Cardiac septum (tissue), 1 donor: ENCODE measurements at places on chromosomes 3 and 15. TPM values are rescaled to one million over a fixed set of nuclear protein-coding genes. Genes with fewer than 3 reads are reported as not detected.

DNA sequence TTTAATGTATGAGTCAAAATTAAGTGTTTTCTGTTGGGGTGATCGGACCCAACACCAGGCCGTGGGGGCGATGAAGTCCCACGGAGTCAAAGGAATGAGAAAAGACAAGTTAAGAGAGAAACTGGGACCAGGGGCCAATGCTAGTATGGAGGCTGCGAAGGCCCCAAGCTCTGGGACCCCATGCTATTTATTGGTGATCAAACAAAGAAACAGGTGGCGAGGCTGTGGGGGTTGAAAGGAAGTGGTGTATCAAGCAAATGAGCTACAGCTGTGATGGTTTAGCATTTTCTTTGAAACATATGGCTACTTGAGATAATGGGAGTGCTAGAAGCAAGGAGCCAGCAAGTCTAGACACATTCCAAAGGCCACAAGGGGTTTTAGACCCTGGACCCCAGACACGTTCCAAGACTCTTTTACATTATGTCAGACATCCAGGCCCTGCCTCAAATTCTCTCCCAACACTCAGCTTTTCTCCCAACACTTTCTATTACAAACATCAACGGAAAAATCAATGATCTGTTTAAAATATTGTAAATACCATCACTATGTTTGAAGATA, 56.0 kb upstream of the SNRPN start:
- no peak for DNase-seq

GRCh38 chr3:185559706-185560090, 7.3 kb upstream of the LIPH start:
- DNase-seq, result peak; percentile 44

Gene ANKRD63
- not detected for total RNA-seq

Gene GOLGA6L4
- total RNA-seq, result 2.5 TPM

GRCh38 chr3:57221883-57222282, 5.6 kb upstream of the APPL1 start:
- no peak for DNase-seq

DNA sequence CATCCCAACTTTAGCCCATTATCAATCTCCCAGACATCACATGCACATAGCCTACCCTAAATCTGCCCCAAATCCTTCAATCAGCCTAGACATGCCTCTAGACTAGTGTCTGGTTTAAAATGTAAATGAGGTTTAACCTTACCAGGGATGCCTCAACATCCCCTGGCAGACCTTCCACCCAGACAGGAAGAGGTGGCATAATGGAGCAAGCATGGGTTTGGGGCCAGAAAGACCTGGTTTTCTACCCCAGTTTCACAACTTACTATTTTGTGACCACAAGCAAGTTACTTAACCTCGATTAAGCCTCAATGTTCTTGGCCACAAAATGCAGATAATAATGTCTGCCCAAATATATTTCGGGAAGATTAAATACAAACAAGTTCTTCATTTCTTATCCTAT, 28.3 kb upstream of the THBS1 start:
- no peak for DNase-seq

- no peak for DNase-seq
Measured at GRCh38 chr15:66004618-66005262, 135.4 kb downstream of the RAB11A start.

- DNase-seq, result no peak
Measured at GRCh38 chr3:16055606-16056211, 118.8 kb upstream of the GALNT15 start.

DNA sequence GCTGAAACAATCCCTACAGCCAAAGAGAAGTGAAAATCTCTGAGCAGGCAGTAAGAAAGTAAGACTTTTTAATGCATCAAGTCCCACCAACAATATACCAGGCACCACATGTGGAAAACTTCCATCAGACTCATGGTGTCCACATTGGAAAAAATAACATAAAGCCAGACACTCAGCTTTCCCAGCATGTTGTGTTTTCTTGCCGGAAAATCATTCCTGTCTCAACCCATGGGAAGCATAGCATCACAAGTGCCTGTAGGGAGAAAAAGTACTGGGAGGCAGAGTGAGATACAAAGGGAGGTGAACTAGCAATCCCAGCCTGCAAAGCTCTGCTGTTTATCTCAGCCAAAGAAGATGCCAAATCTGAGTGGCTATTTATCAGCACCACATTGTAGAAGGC, 868.9 kb downstream of the SI start:
- DNase-seq, result no peak

DNA sequence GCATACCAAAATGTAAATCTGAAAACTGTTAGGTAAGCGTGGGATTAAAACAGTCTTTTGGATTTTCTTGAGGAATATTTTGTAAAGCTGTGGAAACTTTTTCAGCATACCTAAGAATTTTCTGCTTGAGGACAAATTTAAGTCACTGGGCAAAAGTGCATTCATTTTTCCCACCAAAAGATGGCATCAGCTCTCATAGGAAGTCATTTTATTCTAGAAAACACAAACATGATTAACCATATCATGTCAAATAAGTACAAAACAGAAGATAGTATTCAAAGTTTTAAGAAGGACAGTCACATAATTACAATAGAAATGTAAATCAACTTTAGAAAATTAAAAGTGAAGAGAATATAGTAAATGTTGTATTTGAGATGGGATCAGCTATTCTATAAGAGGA, 63.5 kb downstream of the SLC49A4 start:
- no peak for DNase-seq

Gene SH2D7
- total RNA-seq, result not detected

Gene ARGFX
- total RNA-seq, result not detected

DNA sequence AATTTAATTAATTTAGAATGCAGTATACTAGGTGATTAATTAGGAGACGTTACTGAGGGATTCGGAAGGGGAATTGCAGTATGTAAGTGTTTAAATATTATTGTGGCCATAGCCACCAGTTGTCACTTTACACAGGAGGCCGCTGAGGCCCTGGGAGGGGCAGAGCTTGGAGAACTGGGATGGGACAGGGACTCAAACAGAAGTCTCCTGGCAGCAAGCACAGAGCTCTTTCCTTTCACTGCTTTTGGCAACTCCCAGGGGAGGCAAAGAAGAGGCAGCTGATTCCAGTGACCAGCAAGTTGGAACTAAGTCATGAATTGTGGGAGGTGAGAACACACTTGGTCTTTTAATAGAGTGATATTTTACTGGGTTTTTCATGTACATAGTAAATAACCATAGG, 248.6 kb downstream of the RPLP1 start:
- DNase-seq, result no peak

- no peak for DNase-seq
Measured at GRCh38 chr3:8764528-8764927, 4.9 kb downstream of the OXTR start.

DNA sequence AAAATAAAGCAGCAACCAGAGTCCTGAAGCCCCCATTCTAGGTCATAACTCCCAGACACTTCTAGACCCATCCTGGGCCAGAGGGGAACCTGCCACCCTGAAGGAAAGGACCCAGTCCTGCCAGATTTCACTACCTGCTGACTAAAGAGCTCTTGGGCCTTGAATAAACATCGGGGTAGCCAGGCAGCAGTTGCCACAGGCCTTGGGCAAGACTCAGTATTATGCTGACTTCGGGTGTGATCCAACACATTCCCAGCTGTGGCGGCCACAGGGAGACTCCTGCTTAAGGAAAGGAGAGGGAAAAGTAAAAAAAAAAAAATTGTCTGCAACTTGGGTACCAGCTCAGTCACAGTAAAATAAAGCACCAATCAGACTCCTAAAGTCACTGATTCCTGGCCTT, 23.8 kb downstream of the NEDD4 start:
- no peak for DNase-seq

Gene RYR3
- 0.54 TPM for total RNA-seq

Gene KIF15
- 0.30 TPM for total RNA-seq

Gene CNTN4
- total RNA-seq, result 2.8 TPM

DNA sequence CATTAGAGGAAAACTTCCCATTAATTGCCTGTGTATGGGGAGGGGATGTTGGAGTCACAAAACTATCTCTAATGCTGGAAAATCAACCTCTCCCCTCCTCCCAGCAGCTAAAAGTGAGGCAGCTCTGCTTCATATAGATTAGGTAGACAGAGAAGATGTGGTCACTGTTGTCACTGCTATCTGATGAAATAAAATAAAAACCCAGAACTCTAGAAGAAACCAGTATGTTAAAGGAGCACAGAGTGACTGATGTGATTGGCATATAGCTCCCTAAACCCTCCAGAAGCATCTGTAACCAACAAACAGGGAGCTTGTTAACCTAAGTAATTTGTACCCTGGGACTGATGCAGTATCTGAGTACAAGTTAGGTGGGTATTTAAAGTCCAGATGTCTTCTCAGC, 211.9 kb upstream of the TRIM42 start:
- DNase-seq, result no peak

- DNase-seq, result peak; percentile 27
Measured at GRCh38 chr3:14130230-14130629, 5.4 kb downstream of the TMEM43 start.

Gene AHSG
- not detected for total RNA-seq

- DNase-seq, result no peak
Measured at GRCh38 chr15:67882487-67883233, 42.8 kb upstream of the RNU6-1 start.

Gene ANKRD28
- total RNA-seq, result 23.5 TPM

DNA sequence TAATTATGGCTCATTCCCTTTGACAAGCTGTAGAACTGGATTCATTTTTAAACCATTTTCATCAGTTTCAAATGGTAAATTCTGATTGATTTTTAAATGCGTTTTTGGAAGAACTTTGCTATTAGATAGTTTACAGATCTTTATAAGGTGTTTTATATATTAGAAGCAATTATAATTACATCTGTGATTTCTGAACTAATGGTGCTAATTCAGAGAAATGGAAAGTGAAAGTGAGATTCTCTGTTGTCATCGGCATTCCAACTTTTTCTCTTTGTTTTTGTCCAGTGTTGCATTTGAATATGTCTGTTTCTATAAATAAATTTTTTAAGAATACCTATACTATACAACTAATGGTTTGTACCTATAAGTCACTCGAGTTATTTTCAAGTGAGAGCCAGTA, 62.7 kb downstream of the PXYLP1 start:
- DNase-seq, result no peak

Gene LTK
- 0.65 TPM for total RNA-seq

GRCh38 chr15:47764666-47765065, 47.4 kb downstream of the SEMA6D start:
- DNase-seq, result no peak

Gene LRRC28
- 20.9 TPM for total RNA-seq

Gene GOLGA6L10
- 0.86 TPM for total RNA-seq
